ENCODE measurements at places on chromosomes 6 and 20. TPM values are rescaled to one million over a fixed set of nuclear protein-coding genes. Genes with fewer than 3 reads are reported as not detected.

GRCh38 chr20:24628985-24629384 is 159.6 kb downstream of the SYNDIG1 start:
- DNase-seq, result no peak

- no peak for DNase-seq
Observed at GRCh38 chr6:142856624-142857232, 88.2 kb downstream of the HIVEP2 start.

GRCh38 chr6:88823998-88824397 is 139.4 kb downstream of the RNGTT start:
- DNase-seq, result no peak

GRCh38 chr6:14811775-14812428 is 434.0 kb upstream of the JARID2 start:
- DNase-seq, result no peak

GRCh38 chr20:58344741-58345140 is 35.2 kb downstream of the RAB22A start:
- no peak for DNase-seq

TNFRSF21 gene
- 56.0 TPM for total RNA-seq

DNA sequence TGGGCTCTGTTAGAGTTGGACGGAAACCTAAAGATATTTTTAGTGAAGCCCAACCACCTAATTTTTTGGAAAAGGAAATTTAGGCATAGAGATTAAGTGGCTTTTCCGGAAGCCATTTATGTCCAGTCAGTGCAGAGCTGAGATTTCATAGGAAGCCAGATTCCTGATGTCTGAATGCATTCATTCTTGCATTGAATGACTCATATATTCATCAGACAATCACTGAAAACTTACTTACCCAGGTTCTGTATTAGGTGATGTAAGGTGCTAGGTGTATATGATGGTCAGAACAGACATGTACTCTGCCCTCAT is 4.1 kb downstream of the SH3BGRL2 start:
- peak; percentile 71 for DNase-seq

OR11A1 gene
- not detected for total RNA-seq

DNA sequence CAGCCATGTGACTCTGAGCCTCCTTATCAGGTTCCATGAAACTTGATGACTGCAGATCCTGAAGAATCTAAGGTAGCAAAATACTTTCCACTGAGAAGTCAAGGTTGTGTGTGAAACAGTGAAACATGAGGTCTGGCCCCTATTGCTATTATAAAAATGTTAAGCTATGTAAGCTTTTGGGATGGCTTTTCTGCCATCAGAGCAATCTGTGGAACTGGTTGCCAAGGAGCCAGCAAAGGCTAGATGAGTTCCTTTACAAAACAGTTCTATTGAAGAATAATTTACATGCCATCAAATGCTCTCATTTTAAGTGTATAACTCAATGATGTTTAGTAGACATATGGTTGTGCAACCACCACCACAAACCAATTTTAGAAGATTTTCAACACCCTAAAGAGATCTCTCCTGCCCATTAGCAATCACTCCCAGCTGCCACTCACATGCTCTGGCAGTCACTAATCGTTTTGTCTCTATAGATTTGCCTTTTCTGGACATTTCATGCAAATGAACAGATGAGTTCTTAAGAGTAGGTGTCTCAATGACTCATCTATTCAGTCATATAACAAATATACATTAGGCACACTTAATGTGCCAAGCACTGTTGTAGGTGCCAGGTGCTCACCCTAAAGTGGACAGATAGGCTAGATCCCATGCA is 19.9 kb upstream of the MEP1A start:
- no peak for DNase-seq

DNA sequence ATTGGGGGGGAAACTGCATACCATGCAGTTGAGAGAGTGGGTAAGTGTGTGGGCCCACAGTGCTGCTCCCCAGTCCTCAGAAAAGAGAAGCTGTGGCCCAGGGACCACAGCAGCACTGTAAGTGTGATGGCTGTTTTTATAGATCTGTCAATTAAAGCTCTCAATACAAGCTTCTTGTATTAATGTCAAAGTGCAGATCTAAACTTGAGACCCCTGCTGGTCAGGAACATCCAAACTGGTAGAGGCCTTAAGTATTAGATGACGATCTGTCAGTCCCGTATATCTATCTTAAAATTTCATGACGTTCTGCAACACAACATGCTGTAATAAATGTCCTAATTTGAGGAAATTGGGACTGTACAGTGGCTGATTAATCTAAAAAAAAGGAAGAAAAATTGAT is 74.8 kb downstream of the TULP4 start:
- DNase-seq, result peak; percentile 50

DNA sequence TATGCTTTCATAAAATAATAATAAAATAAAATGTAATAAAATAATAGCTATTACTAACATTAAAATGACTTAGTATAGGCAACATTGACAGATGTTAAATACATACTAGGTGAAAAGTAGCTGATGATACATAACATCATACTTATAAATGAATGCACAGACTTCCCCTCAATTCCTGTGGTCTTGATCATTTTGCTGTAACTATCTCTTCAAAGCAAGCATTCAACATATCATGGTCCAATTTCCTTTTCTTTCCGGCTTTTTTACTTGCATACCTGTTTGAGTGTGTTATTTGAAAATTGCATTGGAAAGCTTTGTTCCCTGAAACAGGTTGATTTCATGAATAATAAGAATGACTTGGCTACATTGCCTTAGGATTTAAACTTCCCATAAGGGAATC is 309.3 kb downstream of the HDGFL1 start:
- no peak for DNase-seq

DNA sequence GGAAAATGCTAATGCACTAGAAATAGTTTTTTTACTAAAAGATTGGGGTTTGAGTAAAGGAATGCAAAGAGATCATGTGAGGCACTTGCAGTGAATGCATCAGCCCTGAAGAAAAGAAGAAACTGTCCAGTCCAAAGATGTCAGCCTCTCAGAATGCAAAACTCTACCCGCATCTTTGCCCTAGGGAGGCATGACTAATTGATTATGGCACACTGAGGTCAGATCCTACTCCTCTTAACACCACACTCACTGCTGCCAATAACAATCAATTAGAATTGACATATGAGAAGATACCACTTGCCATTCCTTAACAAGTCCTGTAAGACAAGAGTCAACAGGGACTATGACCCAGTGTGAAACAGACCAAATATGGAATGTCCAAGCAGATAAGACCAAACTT is 262.3 kb upstream of the PLN start:
- no peak for DNase-seq

GRCh38 chr6:136611746-136612145 is 61.5 kb upstream of the MAP7 start:
- DNase-seq, result no peak

STMND1 gene
- total RNA-seq, result not detected

DNA sequence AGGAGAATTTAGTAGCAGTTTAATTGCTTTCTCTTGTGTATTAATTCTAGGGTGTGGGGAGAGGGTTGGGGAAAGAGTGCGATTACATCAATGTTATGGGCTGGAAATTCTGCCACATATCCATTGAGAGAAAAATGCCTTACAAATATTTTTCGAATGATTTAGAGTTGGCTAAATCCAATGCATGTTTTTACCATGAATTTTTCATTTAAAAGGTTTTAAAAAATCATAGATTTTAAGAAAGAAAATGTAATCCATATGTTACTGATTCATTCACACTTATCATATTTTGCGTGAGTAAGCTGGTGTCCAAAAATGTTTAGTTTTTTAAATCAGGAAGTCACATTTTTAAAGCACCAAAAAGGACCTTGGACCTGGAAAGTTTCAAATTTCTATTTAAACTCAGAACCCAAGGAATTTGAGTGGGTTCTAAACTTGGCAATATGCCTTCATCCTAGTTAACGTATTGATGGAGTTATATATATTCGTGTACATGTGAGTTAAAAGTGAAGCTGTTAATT is 627.4 kb upstream of the CITED2 start:
- DNase-seq, result no peak

CNR1 gene
- total RNA-seq, result 1.3 TPM

GRCh38 chr6:37114612-37115011 is 55.3 kb upstream of the PIM1 start:
- DNase-seq, result no peak

- no peak for DNase-seq
Observed at GRCh38 chr6:163263196-163263595, 151.3 kb upstream of the QKI start.

MICB gene
- 29.3 TPM for total RNA-seq
